ENCODE measurements at places on chromosomes 3 and 15. TPM values are rescaled to one million over a fixed set of nuclear protein-coding genes. Genes with fewer than 3 reads are reported as not detected.

BBX gene
- 43.4 TPM for total RNA-seq

TEX9 gene
- 2.5 TPM for total RNA-seq

KBTBD8 gene
- total RNA-seq = 3.2 TPM

FGD5 gene
- total RNA-seq = 134 TPM

GYG1 gene
- total RNA-seq = 58.5 TPM

LRRIQ4 gene
- not detected for total RNA-seq

KCNH8 gene
- not detected for total RNA-seq

CLRN1 gene
- total RNA-seq = not detected

CD86 gene
- total RNA-seq = not detected

TM6SF1 gene
- total RNA-seq = 26.8 TPM

TIGIT gene
- total RNA-seq = not detected

FRMD5 gene
- total RNA-seq = 18.2 TPM

KIF23 gene
- 64.7 TPM for total RNA-seq

HIGD2B gene
- not detected for total RNA-seq

FSD2 gene
- not detected for total RNA-seq

FEZF2 gene
- total RNA-seq = not detected

HAPLN3 gene
- 40.4 TPM for total RNA-seq

GALK2 gene
- total RNA-seq = 31.3 TPM

RGMA gene
- total RNA-seq = not detected

GOLGA6L7 gene
- not detected for total RNA-seq

GOLGA6A gene
- total RNA-seq = not detected

ZNF35 gene
- 9.1 TPM for total RNA-seq

OR5K2 gene
- not detected for total RNA-seq

ACOX2 gene
- total RNA-seq = 1.5 TPM

NEK10 gene
- total RNA-seq = 5.0 TPM

GOLGA8O gene
- 2.1 TPM for total RNA-seq

All from endothelial cell of umbilical vein (primary cell).